Activated T-cell treated with anti-CD3 and anti-CD28 coated beads for 4 hours (primary cell): ENCODE measurements at places on chromosomes 2 and 18.
A peak's percentile ranks its signal among the peaks of the same experiment; 100 is the strongest.

DNA sequence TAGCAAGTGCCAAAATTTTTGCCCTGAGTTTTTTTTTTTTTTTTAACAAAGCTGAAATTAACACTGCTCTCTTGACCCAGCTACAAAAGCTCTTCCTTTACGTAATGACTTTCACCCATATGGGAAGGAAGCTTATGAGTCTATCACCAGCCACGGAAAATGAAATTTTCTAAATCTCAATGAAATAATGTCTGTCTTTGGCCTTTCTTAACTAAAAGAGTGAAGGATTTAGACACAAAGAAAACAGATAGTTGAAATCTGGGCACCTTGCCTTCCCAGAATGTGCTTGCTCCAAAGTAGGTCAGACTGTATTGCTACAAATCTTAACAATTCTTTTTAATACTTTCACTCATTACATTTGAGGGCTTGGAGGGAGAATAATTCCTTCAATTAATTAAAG, 180.8 kb upstream of the MGAT5 start:
- no peak for DNase-seq

GRCh38 chr2:197972061-197972460, 167.7 kb downstream of the PLCL1 start:
- DNase-seq, result no peak

GRCh38 chr2:8558096-8558495, 123.8 kb upstream of the ID2 start:
- no peak for DNase-seq

- no peak for DNase-seq
Observed at GRCh38 chr2:50614056-50614455, 417.9 kb downstream of the NRXN1 start.

- DNase-seq, result no peak
Observed at GRCh38 chr2:229930656-229931055, 8.4 kb downstream of the FBXO36 start.

GRCh38 chr2:9347411-9347881, 75.9 kb downstream of the ITGB1BP1 start:
- DNase-seq, result no peak

DNA sequence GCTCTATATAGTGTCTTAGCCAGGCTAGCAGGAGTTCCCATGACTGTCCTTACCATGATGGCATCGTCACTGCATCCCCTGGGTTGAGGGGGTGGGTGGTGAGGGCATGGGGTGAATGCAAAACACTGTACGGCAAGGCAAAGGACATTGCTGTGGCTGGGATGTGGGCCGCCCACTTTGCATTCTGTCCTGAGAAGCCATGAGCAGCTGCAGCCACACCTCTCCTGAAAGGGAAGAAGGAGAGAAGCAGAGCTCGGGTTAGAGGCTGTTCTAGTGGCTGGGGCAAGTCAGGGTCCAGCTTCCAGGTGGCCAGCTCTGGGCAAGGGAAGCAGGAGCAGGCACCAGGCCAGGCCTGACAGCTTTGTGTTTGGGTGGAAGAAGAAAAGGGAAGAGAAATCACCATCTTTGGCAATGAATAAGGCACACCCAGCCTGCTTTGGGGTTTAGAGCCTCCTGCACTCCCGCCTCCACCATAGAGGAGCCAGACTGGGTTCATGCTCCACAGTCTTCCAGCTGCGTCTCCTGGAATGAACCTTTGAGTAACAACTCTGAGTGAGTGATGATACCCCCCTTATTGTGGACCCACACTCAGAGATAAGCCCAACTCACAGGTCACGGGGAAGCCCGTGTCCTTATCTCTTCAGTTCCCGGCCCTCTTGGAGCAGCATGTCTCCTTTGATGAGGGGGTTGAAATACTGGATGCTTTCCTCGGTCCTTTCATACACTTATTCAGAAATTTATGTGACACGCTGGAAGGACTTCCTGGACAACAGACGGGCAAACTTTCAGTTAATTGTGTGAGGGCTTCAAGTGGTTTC, 63.4 kb downstream of the INPP4A start:
- no peak for DNase-seq

- no peak for DNase-seq
Observed at GRCh38 chr18:48330016-48330991, 78.9 kb downstream of the ZBTB7C start.

DNA sequence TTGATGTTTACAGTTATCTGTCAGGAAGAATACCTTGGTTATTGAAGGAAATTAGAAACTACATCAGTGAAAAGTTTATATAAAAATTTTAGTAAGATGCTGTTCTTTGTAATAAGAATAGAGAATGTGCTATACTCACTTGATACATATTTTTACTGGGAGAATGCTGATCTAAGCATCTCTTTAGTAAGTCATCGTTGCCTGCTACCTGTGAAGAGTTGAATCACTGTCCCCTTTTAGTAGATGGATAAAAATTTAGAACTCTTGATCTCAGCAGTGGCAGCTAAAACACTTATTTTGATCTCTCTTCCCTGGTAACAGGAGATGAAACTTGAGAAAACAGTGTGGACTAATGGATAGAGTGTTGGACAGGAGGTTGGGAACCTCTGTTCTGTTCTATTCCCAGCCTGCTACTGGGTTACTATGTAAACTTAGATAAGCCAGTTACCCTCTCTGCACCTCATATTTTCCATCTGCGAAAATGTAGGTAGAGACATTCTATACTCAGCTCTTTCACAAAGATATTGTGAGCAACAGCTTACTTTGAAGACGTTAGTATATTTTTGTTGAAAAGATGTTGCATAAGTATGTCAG, 100.3 kb downstream of the FEZ2 start:
- DNase-seq, result no peak

DNA sequence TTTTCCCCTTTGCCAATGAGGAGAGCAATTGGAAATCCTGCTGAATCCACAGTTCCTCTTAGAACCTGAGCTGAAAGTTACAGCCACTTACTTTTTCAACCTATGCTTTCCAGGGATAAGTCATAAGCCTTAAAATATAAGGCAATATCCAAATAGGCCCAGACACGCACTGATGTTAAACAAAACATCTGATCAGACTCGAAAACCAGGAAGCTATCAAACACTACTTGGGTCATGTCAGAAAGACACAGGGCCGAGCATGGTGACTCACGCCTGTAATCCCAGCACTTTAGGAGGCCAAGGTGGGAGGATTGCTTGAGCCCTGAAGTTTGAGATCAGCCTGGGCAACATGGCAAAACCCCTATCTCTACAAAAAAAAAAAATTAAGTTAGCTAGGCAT, 192.1 kb downstream of the SP3 start:
- no peak for DNase-seq

DNA sequence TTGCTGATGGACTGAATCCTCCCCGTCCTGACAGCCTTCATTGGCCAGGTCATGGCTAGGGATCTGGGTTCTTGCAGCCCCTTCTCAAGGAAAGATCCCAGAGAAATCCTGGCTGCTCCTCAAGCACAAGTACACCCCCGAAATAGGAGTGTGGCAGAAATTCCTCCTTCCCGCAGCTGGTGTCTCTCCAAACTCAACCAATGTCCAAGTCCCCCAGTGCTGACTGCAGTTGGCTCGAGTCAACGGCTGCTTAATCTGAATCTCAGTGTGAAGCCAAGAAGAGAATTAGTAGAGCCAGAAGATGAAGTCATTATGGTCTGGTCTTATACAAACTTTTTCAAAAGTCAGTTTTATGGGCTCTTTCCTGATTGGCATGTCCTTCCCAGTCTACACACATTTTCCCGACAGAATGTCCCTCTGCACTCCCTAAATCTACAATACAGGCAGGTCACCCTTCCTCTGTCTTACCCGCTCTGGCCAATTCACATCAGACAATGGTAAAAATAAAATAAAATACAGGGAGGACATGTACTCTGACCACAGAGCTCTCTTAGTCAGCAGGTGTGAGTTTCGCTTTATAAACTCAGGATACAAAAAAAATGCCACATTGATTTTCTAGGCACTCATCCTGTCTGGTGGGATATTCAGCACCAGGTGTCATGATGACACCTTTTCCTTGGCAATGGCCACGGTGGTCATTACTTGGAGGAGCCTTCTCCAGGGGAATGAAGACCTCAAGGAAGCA, 76.9 kb upstream of the PAPOLG start:
- no peak for DNase-seq

DNA sequence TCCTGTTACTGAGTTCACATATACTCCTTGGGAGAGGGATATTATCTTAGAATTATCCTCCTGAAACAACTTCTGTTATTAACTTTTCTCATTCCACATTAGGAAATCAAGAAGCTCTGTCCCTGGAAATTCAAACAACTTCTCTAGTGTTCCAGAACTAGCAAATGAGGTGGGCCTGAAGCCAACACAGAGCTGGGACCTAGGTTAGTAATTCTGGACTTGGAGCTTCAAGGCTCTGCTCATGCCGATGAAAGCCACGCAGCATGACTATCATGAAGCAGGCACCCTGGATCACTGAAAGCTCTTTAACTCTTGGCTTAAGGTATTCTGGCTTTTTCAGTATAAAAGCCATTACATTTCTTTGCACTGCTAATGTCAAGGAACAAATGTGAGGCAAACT, 242.7 kb downstream of the TGIF1 start:
- DNase-seq, result no peak

DNA sequence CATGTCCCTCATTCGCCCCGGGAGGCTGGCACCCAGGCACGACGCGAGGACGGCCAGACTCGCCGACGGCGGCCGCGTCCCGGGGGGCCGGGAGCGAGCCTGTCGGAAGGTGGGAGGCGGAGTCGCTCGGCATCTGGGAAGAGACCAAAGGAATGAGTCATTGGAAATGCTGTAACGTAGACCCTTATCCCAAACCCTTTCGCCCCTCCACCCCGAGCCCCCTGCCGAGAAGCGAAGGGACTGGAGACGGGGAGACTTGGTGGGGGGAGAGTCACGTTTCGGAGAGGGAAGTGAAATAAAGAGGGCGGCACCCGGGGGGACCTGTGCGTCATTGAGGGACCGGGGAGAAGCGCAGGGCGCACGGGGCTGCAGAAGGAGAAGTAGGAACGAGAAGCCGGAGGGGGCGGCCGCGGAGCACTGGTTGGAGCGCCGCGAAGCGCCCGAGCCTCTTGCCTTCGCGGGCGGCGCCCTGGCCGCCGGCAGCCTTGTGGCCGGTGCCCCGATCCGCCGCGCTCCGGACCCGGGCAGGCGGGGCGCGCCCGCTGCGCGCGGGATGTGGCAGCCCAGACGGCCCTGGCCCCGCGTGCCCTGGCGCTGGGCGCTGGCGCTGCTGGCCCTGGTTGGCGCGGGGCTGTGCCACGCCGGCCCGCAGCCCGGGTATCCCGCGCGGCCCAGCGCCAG, at the start of gene EMILIN2:
EMILIN2 (plus strand) TSS at position 371 of the 681 bp plus-strand sequence; CDS start at position 554, 183 bp downstream.
- peak; percentile 33 for DNase-seq

- DNase-seq, result no peak
Observed at GRCh38 chr2:50991602-50992001, 40.3 kb downstream of the NRXN1 start.

DNA sequence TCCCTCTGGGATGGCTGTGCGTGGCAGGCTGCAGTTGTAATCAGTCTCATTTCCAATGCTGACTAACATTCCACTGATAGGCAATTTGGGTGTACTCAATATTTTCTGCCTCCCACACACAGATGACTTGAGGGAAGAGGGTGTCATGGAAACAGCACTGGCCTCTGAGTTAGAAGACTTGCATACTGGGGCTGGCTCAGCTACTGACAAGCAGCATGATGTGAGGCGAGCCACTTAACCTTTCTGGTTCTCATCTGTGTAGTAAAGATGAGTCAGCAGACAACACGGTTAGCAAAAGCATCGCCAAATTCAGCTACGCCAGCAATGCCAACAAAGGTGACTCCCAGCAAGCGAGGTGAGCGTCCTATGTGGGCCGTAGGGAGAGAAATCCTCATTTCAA, 73.5 kb downstream of the COLEC12 start:
- no peak for DNase-seq

DNA sequence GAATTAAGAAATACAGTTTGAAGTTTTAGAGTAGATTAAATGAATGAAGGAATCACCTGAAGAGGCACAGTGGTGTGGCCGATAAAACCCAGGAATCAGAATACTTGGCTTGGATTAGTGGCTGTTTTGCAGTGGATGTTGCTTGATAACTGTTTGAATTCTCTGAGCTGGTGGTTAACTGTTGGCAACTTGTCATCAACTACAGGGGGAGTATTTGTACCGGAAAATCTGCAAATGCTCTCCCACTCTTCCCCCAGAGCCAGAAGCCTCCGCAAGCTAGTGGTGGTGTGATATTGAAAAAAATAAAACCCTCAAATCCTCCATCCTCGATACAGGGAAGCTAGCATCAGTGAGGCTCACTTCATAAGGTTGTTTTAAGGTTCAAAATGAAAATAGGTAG, 326.7 kb downstream of the DPP10 start:
- DNase-seq, result no peak

DNA sequence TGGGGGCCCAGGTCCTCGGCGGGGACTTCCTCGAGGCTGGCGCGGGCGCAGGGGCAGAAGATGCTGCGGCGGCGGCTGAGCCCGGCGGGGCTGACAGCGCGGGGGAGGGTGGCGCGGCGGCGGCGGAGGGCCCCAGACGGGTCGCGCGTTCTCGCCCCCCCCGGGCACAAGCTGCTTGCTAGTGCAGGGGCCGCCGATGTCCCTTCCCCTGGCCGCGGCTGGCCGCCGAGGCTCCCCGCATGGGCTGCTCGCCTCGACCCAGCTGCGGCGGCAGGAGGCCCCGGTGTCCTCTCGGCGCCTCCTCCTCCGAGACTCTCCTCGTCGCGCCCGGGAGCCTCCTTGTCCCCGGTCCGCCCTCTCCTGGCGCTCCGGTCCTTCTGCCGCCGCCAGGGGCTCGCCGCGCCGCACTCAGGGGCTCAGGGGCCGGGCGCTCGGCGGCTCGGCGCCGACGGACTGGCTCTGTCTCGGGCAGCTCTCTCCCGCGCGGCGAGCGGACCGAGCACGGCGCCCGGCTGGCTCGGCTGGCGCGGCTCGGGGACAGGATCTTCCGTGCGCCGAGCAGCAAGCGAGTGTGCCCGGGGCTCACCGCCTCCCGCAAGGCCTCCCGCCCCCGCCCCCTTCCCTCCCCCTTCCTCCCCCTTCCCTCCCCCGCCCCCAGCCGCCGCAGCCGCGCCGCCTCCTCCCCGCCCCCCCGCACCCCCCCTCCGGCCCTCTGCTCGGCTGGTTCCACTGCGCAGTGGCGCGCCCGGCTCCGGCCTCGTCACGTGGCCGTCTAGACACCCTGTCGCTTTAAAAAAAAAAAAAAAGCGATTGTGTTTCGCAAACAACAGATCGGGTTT, 902 bp upstream of the SMAD7 start:
- DNase-seq, result peak; percentile 56

DNA sequence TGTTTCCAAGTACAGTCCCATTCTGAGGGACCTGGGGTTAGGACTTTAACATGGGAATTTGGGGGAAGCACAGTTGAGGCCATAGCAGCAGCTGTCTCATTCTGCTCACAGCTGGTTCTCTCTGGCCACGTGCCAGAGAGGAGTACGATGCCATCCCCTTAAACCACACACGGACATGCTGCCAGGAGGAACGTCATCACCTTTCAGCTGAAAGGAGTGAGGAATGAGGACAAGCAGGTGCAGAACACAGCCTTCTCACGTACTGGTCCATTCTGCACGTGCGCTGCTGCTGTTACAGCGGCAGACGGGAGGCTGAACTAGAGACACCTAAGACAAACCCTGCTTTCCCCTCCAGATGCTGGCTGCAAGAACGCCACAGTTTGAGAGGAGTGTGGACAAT, 33.5 kb downstream of the ODC1 start:
- no peak for DNase-seq

GRCh38 chr18:75846321-75846720, 418.8 kb upstream of the SMIM21 start:
- no peak for DNase-seq
